ENCODE measurements at places on chromosomes 7 and 10.

GRCh38 chr7:83410989-83411591 lies 237.8 kb downstream of the SEMA3E start:
- DNase-seq: peak; percentile 69

- DNase-seq: no peak
Measured at GRCh38 chr7:14604606-14605005, 297.9 kb downstream of the DGKB start.

DNA sequence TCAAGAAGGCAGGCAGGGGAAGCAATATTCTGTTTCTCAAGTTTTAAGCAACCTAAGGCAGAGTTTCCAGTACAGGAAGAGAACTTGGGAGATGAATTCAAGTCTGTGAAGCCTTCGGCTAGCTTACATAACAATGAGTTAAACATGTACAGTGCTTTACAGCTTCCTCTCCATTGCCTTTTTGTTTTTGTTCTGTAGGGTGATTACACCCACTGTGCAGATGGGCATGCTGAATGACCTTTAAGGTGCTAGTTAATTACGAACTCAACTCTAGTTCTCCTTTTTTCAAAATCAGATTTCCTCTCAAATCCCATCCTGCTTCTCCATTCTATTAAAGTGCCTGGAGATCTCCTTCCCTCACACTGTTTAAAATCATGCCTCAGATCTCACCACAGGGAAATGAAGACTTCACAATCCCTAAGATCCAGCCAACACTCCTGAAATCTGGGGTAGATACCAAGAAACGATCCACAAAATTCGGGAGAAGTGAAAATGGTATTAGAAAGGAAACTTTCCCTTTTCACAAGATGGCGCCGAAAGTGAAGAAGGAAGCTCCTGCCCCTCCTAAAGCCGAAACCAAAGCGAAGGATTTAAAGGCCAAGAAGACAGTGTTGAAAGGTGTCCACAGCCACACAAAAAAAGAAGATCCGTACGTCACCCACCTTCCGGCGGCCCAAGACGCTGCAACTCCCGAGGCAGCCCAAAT lies 16.8 kb upstream of the MSMB start:
- DNase-seq: no peak

DNA sequence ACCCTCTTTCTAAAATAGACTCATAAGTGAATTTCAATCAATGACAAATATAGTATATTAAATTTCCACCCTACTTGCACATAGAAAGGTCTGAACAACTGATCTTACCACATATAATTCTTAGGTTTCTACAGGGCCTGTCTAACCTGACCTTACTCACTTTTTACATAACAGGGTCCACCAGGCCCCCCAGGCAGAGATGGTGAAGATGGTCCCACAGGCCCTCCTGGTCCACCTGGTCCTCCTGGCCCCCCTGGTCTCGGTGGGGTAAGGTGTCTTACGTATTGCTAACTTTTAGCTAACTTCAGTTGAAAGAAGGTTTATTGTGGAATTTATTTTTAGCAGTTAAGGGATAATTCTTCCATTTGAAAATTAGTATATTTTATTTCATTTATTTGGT lies 5.3 kb downstream of the COL1A2 start:
- no peak for DNase-seq

GRCh38 chr7:151447312-151447711 lies 7.4 kb upstream of the CRYGN start:
- DNase-seq: no peak

DNA sequence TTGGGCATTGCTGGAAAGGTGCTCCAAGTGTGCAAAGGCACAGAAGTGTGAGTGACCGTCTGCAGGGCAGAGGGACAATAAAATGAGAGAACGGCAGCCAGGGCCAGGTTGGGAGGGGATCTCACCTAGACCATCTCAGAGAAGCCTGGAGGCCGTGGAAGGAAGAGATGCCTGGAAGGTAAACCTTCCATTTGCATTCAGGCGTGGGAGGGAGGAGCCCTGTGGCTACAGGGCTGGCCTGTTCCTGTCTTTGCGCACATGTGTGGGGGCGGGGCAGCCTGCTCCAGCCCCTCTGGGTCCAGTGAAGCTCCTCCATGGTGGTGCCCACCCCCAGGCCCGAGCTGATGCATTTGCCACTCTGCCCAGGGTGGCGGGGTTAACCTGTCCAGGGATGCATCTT lies 473.6 kb upstream of the MGMT start:
- no peak for DNase-seq

- DNase-seq: no peak
Measured at GRCh38 chr7:47297120-47297519, 284.8 kb downstream of the TNS3 start.

DNA sequence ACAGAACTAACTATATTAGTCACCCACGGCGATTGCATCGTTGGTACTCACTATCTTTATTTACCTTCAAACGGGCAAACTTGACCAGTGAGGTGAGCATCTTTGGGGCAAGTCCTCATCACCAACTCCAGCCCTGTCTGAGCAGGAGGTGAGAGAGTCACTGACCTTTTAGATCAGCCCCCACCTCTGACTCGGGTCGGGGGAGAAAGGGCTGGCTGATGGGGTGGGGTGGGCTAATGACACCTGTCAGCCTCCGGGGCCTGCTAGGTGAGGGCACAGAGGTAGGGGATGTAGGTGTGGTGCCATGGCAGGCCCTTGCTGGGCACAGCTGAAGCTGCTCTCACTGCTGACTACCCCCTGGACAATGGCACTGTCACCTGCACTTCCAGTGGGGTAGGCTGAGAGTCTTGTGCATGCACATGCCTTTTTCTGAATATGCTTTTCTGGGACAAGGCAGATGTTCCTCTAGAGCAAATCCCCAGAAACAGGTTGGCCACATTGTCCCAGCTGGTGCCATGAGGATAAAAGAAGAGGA lies 359.5 kb upstream of the MKI67 start:
- DNase-seq: no peak

- peak; percentile 50 for DNase-seq
Measured at GRCh38 chr7:2633538-2634266, 1.9 kb downstream of the TTYH3 start.

All from brain (organoid and tissue), 16 donors.